T-helper 2 cell (primary cell): ENCODE measurements at places on chromosomes 4 and X.

DNA sequence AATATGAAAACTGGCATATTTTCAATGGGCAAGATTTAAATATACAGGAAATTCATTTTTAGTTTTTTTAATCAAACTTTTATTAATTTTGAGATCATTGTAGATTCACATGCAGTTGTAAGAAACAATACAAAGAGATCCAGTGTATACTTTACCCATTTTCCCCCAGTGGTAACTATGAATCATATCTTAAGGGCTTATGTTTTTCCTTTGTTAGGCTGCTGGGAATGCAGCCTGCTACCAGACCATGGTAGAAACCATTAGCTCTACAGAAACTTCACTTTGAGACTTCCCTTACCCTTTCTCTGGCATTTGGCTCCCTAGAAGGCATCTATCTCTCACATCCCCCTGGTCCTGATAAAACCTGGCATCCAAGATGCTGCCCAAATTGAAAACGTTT is 147.6 kb upstream of the EOLA2 start:
- no peak for DNase-seq

DNA sequence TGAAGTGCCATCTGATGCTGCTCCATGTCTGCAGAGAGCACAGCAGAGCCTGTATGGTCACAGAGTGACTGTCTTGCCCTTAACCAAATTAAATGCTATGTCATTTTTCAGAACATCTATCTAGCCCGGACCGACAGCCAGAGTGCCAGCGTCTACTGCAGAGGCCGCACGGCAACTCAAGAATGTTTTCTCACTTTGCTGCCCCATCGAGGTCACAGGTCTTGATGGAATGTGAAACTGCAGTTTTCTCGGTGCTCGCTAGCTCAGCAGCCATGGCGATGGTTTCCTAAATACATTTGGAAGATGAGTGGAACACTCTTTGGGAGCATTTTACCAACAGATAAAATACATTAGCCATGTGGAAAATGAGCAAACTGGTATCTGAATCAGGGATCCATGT is 125.7 kb downstream of the ENPP6 start:
- no peak for DNase-seq

DNA sequence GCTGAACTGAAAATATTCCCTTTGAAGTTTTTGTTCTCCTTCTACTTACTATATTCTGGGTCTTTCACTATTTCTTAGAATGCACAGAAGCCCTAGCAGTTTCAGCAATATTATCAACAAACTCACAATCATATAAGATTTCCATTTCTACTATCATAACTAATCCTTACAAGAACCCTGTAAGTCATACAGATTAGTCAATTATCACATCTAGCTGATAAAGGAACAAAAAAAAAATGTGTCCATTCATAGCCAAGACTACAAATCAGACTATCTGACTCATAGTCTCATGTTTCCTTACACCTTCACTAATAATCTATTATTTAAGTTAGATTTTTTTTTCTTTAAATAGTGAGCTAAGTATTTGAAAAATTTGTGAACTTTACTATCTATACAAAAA is 72.5 kb downstream of the LRBA start:
- DNase-seq = no peak

DNA sequence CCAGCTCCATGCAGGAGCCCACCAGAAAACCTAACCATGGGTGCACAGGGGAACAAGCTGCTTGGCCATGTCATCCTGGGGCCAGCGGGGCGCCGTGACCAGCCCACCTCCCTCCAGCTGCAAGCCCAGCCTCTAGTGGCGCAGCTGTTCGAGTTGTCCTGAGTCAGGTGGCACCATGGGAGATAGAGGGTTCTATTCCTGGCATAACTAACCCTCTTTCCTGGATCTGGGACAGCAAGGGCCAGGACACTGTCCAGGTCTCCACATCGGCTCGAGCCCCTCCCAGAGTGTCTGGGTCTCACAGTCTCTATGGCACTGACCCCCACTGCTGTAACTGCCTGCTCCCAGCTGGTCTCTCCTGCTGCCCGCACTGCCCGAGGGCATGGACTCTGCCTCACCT is 16.7 kb downstream of the ABLIM2 start:
- DNase-seq = no peak

GRCh38 chr4:29309050-29309449 is 1411.1 kb upstream of the PCDH7 start:
- no peak for DNase-seq

DNA sequence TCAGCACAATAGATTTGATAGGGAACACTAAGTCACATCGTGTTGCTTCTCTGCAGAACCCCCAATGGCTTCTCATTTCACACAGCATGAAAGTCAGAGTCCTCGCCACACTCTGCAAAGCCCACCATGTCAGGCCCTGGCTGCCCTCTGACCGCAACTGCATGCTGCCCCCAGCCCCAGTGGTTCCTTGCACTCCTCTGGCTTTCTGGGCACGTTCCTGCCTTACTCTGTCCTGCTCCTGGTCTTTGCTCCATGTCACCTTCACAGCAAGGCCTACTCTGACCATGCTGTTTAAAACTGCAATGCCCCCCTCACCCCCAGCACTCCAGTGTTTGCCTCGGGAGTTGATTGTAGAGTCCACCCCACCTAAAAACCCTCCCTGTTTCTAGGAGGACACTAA is 78.1 kb downstream of the EVC start:
- no peak for DNase-seq

DNA sequence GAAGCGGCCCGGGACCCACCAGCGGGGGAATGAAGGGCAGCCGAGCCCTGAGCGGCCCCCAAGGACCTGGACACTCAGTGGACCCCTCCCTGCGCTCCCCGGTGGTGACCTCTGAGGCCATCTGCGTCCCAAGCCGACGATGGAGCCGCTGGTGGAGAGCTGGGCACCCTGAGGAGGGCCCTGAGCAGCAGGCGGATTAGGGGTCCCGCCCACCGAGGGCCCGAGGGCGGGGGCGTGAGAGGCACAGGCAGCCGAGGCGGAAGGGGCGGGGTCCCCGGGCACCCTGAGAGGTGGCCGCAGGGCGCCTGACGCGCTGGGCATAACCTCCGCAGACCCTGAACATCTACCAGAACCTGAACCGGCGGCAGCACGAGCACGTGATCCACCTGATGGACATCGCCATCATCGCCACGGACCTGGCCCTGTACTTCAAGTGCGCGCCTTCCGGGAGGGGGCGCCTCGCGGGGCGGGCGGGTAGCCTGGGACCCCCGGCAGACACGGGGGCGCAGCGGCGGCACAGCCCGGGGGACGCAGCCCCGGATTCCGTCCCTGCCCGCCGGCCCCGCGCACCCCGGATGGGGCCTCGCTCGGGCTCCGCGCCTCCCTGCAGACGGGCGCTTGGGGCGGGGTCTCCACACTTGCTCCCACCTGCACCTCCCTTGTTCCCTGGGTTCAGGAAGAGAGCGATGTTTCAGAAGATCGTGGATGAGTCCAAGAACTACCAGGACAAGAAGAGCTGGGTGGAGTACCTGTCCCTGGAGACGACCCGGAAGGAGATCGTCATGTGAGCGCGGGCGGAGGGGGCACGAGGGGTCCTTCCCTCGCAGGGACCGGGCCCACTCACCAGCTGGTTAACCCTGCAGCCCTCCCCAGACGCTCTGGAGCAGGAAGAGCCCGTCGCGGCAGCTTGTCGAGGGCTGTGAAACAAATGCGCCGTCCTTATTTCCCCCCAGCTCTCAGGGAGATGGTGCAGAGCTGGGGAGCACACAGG is 10.3 kb downstream of the ATP5ME start:
- DNase-seq = peak; percentile 51

DNA sequence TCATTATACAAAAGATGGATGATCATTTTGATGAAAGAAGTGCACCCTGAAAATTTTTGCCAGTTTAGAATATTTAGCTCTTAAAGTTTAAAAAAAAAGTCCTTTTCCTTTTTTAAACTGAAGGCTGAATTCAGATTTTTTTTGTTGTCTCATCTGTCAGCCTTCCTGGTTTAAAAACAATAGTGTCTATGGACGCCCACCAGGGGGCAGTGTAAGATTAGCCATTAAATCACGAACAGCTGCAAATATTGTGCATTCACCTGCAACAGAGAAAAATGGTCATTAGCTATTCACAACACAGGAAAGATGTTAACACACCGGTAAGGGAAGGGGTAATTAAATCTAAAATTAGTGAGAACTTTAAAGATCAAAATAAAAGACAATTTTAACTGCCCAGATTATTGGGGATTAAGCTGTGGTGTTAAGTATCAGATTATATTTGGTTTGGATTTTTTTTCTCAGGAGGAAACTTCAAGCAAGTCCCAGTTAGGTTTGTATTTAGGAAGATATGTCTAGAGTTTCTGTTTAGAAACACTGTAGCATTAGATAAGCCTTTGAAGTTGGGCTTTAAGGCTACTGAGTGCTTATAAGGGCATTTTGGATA is 4.4 kb upstream of the CXorf38 start:
- peak; percentile 57 for DNase-seq

DNA sequence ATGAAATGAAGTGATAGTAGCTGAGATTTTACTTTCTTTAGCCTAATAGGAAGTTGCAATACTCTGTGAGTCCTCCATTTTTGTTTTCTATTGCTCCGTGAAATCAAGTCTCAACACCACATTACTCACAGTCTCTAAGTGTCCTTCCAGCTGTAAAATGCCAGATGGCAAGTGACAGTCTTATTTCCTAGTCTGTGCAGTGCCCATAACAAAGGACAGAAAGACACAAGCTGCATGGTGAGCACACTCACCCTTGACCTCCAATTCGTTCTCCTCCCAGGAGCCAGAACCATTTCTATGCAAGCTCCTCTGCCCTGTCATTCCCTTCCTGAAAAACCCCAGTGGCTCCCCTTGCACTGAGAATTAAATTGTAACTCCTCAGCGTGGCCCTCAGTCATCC is 101.6 kb downstream of the PARM1 start:
- no peak for DNase-seq

DNA sequence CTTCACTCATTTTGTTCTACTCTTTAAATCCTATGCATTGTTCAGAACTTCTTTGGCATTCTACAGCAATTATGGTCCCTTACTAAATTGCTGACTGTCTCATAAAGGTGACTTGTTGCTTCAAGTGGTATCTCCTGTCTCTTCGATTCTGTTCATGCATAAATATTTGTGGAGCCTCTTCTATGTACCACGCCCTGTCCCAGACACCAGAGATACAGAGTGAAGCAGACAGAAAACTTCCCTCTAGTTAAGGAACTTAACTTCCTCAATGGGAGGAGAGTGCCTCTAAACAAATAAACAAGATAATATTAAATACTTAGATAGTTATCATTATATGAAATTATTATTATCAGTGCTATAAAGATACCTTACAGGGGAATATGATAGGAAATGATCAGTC is 235.7 kb downstream of the FRAS1 start:
- no peak for DNase-seq

DNA sequence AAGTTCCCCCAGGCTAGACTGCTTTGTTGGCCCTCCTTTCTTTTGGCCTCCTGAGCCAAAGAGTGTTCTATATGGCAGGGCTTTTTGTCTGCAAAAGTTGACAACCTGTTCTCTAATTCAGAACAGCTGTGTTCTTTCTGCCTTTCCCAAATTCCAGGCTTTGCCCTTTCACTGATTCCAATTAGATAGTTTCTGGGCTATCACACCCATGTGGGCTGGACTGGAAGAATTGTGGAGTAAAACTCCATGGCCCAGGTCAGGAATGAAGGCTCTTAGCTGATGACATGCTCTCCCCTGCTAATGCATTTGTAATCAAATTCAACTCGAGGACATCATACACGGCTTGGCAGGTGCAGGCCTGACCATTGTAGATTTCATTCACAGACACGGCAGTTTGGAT is 19.4 kb downstream of the BMP3 start:
- DNase-seq = no peak
